ENCODE measurements at places on chromosomes 4 and X.

DNA sequence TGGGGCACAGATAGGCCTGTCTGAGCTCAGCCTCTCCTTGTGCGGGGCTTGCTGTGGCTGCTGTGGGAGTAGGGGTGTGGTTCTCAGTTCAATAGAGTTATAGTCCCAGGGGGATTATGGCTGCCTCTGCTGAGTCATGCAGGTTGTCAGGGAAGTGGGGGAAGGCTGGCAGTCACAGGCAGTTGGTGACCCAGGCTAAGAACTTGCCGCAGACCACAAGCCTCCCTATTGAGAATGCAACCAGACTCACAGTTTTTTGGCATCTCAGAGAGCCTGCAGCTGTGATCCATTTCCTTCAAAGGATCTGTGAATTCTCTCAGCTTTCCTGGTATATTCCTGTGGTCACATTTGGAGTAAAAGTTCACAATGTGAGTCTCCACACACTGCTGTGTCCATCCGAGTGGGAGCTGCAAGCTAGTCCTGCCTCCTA, 364.9 kb downstream of the ZNF674 start:
- DNase-seq: no peak
- H3K4me1 ChIP-seq: no peaks in the 10 kb centered on the region
- no peak overlapping the region for H3K4me3 ChIP-seq
- H3K36me3 ChIP-seq: no peaks in the 10 kb centered on the region
- no peak overlapping the region for H3K27ac ChIP-seq

DNA sequence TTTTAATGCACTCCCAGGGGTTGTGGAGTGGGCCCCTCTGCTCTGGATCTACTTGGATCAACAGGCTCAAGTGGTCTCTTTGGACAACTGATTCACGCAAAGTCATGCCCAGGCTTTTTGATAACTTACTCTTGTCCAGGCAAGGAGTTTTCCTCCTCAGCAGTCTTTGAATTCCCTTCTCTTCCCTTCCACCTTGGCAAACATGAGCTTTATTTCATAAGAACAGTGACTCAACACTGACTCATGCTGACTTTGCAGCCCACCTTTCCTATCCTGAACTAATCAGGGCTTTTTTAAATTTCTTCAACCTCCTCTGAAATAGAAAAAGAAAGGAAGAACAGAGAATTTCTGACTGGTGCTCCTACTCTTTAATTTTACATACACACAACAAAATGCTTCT, 132.1 kb upstream of the LDB2 start:
- H3K4me3 ChIP-seq: no peak overlapping the region
- no peak for DNase-seq
- H3K27me3 ChIP-seq: no peaks in the 10 kb centered on the region
- H3K27ac ChIP-seq: no peak overlapping the region
- no peaks in the 10 kb centered on the region for H3K36me3 ChIP-seq

GRCh38 chr4:186882293-186882692, 158.6 kb upstream of the FAT1 start:
- H3K4me3 ChIP-seq: no peak overlapping the region
- no peaks in the 10 kb centered on the region for H3K27me3 ChIP-seq
- DNase-seq: no peak
- no peaks in the 10 kb centered on the region for H3K4me1 ChIP-seq
- H3K27ac ChIP-seq: no peak overlapping the region

DNA sequence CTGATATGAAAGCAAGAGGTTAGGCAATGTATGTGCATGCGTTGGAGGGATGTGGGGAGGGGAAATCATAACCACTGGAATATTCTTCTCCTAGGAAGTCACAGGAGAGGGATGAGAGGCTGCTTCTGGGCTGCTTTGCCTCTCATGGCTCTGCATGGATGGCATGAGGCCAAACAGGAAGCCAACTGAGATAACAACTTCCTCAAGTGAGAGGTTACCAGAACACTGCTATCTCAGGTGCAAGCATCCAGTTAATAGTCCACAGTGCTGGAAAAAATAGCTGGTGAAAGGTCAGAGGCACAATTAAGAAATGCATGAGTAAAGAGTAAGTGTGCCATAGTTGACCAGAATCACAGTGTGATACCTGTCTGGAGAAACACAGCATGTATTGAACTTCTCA, 113.3 kb downstream of the ELOVL6 start:
- no peaks in the 10 kb centered on the region for H3K27me3 ChIP-seq
- H3K4me1 ChIP-seq: peaks cover 10% of the 10 kb centered on the region
- no peak overlapping the region for H3K4me3 ChIP-seq
- DNase-seq: no peak

GRCh38 chr4:7187168-7187535, 5.2 kb upstream of the SORCS2 start:
- no peak overlapping the region for H3K4me3 ChIP-seq
- no peaks in the 10 kb centered on the region for H3K4me1 ChIP-seq
- peaks cover 57% of the 10 kb centered on the region for H3K27me3 ChIP-seq
- peak; percentile 5 for DNase-seq

DNA sequence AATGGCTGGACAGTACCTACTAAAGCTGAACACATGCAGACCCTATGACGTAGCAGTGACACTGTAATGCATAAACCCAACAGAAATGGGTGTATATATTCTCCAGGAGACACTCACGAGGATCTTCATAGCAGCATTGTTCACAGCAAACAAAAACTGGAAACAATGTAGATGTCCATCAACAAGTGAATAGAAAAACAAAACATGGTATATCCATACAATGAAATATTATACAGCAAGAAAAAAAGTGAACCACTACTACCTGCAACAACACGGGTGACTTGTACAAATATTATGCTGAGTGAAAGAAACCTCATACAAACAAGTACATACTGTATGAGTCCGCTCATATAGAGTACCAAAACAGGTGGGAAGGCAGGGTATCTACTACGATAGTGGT, 16.5 kb downstream of the ARHGEF6 start:
- peaks cover 45% of the 10 kb centered on the region for H3K4me1 ChIP-seq
- no peak overlapping the region for H3K4me3 ChIP-seq
- H3K27ac ChIP-seq: no peak overlapping the region
- DNase-seq: no peak

- no peaks in the 10 kb centered on the region for H3K27me3 ChIP-seq
- H3K36me3 ChIP-seq: no peaks in the 10 kb centered on the region
- H3K4me1 ChIP-seq: no peaks in the 10 kb centered on the region
- no peak for DNase-seq
- no peak overlapping the region for H3K4me3 ChIP-seq
Observed at GRCh38 chrX:133796282-133796681, 189.1 kb downstream of the GPC3 start.

DNA sequence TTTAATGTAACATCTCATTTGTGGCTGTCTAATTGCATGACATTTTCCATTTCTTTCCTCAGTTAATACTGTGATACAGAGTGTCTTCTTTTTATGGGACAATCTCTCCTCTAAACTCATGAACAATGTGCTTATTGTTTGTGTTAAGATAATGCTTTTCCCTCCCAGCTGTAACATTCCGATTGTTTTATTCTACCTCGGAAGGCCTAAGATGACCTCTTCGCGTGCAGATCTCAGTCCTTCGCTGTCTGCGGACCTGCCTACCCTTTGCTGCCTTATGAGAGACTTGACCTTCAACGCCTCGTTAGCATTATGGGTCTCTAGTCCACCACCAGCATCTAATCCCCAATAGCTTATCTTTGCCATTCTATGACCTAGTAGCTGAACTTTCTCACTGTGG, 29.8 kb upstream of the ZFP42 start:
- peaks cover 11% of the 10 kb centered on the region for H3K4me1 ChIP-seq
- H3K36me3 ChIP-seq: no peaks in the 10 kb centered on the region
- no peaks in the 10 kb centered on the region for H3K27me3 ChIP-seq
- no peak overlapping the region for H3K4me3 ChIP-seq

GRCh38 chr4:16807355-16807754, 91.1 kb downstream of the LDB2 start:
- DNase-seq: no peak
- no peaks in the 10 kb centered on the region for H3K36me3 ChIP-seq
- H3K27ac ChIP-seq: no peak overlapping the region
- no peaks in the 10 kb centered on the region for H3K4me1 ChIP-seq

- H3K36me3 ChIP-seq: peaks cover 20% of the 10 kb centered on the region
- H3K4me3 ChIP-seq: no peak overlapping the region
- H3K4me1 ChIP-seq: peaks cover 5% of the 10 kb centered on the region
- no peak for DNase-seq
- no peak overlapping the region for H3K27ac ChIP-seq
Observed at GRCh38 chr4:119493419-119493818, 135.2 kb downstream of the PDE5A start.

- H3K4me1 ChIP-seq: no peaks in the 10 kb centered on the region
- no peaks in the 10 kb centered on the region for H3K36me3 ChIP-seq
- H3K27me3 ChIP-seq: no peaks in the 10 kb centered on the region
- DNase-seq: no peak
- peak within 1 kb of the TSS; percentile 67 for H3K27ac ChIP-seq
Observed at GRCh38 chr4:15469402-15470127, at the start of gene CC2D2A. Gene CC2D2A (plus strand): TSS chr4:15469882. CDS start chr4:15475933, 6,051 bp downstream.

- H3K4me1 ChIP-seq: no peaks in the 10 kb centered on the region
- no peak overlapping the region for H3K27ac ChIP-seq
- H3K27me3 ChIP-seq: no peaks in the 10 kb centered on the region
Observed at GRCh38 chr4:113835005-113835404, 73.5 kb upstream of the CAMK2D start.

GRCh38 chr4:87377816-87378215, 13.2 kb downstream of the HSD17B11 start:
- H3K4me1 ChIP-seq: peaks cover 4% of the 10 kb centered on the region
- DNase-seq: no peak
- H3K27ac ChIP-seq: no peak overlapping the region

- no peak overlapping the region for H3K27ac ChIP-seq
- H3K27me3 ChIP-seq: no peaks in the 10 kb centered on the region
Observed at GRCh38 chr4:96593422-96593821, 753.5 kb downstream of the PDHA2 start.

DNA sequence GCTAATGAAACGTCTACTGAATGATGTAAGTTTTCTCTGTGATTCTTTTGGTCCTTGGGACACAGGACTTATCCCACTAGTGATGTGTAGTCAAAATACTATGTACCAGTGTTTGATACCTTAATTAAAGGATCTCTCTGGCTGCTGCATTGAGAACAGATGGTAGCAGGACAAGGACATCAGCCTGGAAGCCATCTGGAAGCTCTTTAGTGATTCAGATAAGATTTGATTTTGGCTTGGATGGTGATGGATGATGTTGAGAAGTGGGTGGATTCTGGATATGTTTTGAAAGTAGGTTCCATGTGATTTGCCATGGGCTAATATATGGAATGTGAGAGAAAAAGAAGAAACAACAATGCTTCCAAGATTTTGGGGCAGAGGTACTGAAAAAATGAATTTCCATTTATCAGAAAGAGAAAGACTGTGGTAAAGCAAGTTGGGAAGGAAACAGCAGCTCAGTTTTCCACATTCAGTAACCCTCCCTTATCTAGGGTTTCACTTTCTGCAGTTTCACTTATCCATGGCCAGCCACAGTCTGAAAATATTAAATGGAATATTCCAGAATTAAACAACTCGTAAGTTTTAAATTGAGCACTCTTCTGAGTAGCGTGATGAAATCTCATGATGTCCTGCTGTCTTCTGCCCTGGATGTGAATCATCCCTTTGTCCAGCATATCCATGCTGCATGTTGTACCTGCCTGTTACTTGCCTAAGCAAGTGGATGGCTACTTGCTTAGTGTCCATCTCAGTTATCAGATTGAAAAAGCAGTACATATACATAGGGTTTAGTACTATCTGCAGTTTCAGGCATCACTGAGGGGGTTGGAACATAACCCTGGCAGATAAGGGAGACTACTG, 15.6 kb downstream of the CD38 start:
- H3K36me3 ChIP-seq: no peaks in the 10 kb centered on the region
- no peaks in the 10 kb centered on the region for H3K27me3 ChIP-seq
- H3K4me1 ChIP-seq: no peaks in the 10 kb centered on the region
- no peak for DNase-seq

DNA sequence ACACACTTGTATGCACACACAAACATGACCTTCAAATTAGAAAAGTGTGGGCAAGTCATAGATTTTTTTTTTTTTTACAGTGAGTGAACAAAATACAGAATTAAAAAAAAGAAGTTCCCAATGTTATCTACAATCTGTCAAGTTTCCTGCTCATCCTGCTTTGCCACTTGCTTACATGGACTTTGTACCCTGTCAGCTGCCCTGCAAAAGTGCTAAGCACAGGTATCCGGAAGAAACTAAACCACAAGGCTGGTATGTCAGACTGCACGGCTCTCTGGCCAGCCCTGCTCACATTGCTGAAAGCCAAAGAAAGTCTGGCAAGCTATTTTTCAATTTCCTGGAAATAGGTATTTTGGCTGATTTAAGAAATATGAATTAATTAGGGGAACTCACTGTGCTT, 38.9 kb upstream of the BCLAF3 start:
- no peak overlapping the region for H3K4me3 ChIP-seq
- no peaks in the 10 kb centered on the region for H3K27me3 ChIP-seq
- no peak for DNase-seq

GRCh38 chr4:92303621-92304027, at the start of gene GRID2:
Gene GRID2 (plus strand): TSS chr4:92303966.
- no peaks in the 10 kb centered on the region for H3K36me3 ChIP-seq
- no peak for DNase-seq
- H3K27me3 ChIP-seq: no peaks in the 10 kb centered on the region
- H3K4me1 ChIP-seq: peaks cover 27% of the 10 kb centered on the region

- H3K4me1 ChIP-seq: no peaks in the 10 kb centered on the region
- no peak for DNase-seq
- H3K4me3 ChIP-seq: no peak overlapping the region
- H3K27me3 ChIP-seq: no peaks in the 10 kb centered on the region
- no peak overlapping the region for H3K27ac ChIP-seq
- no peaks in the 10 kb centered on the region for H3K36me3 ChIP-seq
Observed at GRCh38 chr4:85426366-85426765, 48.6 kb upstream of the ARHGAP24 start.

DNA sequence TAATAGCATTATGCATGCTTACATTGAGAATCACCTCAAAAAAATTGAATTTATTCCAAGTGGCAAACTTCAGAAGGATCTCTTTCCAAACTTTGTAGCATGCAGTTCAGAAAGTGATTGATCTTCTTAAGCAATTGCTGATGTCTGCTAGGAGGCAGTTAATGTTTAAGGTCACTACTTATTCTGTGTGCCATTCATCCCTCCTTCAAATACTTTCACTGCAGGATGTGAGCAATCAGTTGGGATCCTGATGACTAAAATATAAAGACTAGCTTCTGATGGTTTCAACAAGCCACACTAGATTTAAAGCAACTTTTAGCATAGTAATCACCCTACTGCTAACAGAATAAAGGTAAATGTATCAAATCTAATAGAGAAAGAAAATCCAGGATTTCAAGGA, 414.1 kb downstream of the ADGRL3 start:
- no peak for DNase-seq
- no peaks in the 10 kb centered on the region for H3K4me1 ChIP-seq
- H3K27me3 ChIP-seq: no peaks in the 10 kb centered on the region
- no peak overlapping the region for H3K27ac ChIP-seq

DNA sequence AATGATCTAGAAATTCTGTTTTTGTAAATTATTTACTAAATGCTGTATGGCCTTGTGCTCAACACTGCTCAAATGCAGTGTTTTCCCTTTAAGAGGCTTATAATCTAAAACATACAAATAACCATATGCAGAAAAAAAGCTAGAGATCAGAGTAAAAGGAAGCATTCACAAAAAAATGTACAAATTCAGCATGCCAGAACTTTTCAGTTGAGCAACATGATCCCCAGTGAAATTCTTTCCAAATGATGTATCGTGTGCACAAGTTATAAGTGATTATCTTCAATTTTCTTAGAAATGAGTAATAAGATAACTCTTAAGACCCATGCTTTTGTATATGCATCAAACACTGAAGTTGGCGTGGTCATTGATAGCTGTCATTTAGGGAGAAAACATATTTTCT, 5.0 kb downstream of the GPC3 start:
- H3K36me3 ChIP-seq: no peaks in the 10 kb centered on the region
- H3K4me1 ChIP-seq: no peaks in the 10 kb centered on the region
- no peak for DNase-seq
- no peaks in the 10 kb centered on the region for H3K27me3 ChIP-seq

- no peaks in the 10 kb centered on the region for H3K27me3 ChIP-seq
- no peak for DNase-seq
- H3K27ac ChIP-seq: no peak overlapping the region
- no peaks in the 10 kb centered on the region for H3K36me3 ChIP-seq
Observed at GRCh38 chr4:139567159-139567870, 11.3 kb upstream of the SETD7 start.
